ENCODE measurements at places on chromosomes 1 and 21.
A peak's percentile ranks its signal among the peaks of the same experiment; 100 is the strongest.

DNA sequence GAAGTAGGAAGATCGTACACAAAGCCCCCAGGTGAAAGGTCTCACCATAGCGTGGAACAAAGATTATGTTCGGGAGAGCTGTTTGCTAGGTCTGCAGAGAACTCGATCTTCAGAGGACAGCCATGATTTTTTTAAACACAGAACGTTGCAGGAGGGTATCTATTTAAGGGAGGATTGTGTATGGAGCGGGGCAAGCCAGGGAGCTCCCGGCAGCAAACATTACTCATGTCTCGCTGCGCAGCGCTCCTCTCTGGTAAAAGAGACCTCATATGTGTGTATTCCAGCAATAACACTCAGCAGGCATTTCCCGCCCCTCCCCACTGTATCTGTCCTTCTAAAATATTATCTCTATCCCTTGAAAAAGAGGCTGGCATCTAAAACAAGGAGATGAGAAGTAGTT lies 2.7 kb downstream of the GLIS1 start:
- H3K4me1 ChIP-seq, result peaks cover 11% of the 10 kb centered on the region
- peaks cover 51% of the 10 kb centered on the region for H3K27me3 ChIP-seq
- H3K4me3 ChIP-seq, result no peak overlapping the region
- H3K36me3 ChIP-seq, result no peaks in the 10 kb centered on the region
- no peak for DNase-seq

DNA sequence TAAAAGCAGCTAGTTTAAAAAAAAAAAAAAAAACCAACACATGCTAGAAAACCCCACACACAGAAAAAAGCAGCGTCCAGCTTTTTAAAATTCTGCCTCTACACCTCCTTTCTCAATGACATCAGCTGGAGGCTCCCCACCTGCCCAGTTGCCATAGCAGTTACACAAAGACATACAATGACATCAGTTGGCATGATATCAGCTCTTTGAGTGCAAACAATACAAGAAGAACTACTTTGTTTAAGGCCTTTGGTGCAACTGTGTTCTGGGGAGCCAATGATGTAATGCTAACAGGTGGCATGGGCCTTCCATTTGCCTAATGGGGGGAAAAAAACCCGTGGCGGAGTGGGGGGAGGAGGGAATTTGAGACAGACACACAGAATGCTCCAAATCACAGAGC lies 32.9 kb downstream of the DUSP10 start:
- peaks cover 74% of the 10 kb centered on the region for H3K36me3 ChIP-seq
- H3K27ac ChIP-seq, result peak overlapping the region; percentile 67
- H3K4me3 ChIP-seq, result no peak overlapping the region
- DNase-seq, result no peak
- H3K27me3 ChIP-seq, result no peaks in the 10 kb centered on the region

GRCh38 chr1:17690906-17691634 lies 64.1 kb upstream of the ACTL8 start:
- H3K27ac ChIP-seq, result no peak overlapping the region
- H3K4me1 ChIP-seq, result no peaks in the 10 kb centered on the region
- no peaks in the 10 kb centered on the region for H3K36me3 ChIP-seq
- H3K4me3 ChIP-seq, result no peak overlapping the region
- DNase-seq, result no peak

GRCh38 chr1:109929170-109929569 lies 18.5 kb downstream of the CSF1 start:
- peaks cover 10% of the 10 kb centered on the region for H3K4me1 ChIP-seq
- H3K27ac ChIP-seq, result no peak overlapping the region
- no peak overlapping the region for H3K4me3 ChIP-seq
- no peak for DNase-seq
- H3K36me3 ChIP-seq, result no peaks in the 10 kb centered on the region
- no peaks in the 10 kb centered on the region for H3K27me3 ChIP-seq

GRCh38 chr1:166165661-166166328 lies 1.0 kb downstream of the FAM78B start:
- DNase-seq, result peak; percentile 72
- H3K36me3 ChIP-seq, result no peaks in the 10 kb centered on the region
- peaks cover 51% of the 10 kb centered on the region for H3K27me3 ChIP-seq
- no peaks in the 10 kb centered on the region for H3K4me1 ChIP-seq
- no peak overlapping the region for H3K27ac ChIP-seq
- peak overlapping the region; percentile 75 for H3K4me3 ChIP-seq

DNA sequence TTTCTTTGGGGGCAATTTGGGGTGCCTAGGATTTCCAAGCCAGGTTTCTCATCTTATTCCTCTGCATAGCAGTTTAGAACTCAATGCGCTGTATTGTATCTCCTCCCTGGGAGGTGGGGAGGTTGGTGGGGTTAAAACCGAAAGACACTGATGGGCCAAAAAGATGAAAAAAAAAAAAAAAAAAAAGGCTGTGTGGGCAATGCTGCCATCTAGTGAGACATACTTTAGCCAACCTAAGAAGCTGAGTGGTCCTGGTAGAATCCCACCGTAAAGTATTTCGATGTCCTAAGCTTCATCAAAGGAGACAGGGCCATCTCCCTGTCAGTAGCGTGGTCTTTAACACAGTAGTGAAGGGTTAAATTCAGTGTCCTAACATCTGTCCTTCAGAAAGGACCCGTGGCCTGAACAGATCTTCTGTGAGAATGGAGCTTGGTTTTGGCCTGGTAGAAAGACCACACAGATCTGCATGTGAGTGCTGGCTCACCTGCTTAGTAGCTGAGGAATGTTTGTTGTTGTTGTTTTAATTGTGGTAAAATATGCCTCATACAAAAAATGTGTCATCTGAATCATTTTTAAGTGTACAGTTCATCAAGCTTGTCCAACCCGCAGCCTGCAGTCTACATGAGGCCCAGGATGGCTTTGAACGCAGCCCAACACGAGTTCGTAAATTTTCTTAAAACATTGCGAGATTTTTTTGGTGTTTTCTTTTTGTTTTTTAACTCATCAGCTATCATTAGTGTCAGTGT lies 226.2 kb downstream of the KIF26B start:
- H3K27me3 ChIP-seq, result no peaks in the 10 kb centered on the region
- H3K27ac ChIP-seq, result no peak overlapping the region
- H3K4me3 ChIP-seq, result no peak overlapping the region
- DNase-seq, result peak; percentile 57
- H3K36me3 ChIP-seq, result peaks cover 3% of the 10 kb centered on the region

- H3K36me3 ChIP-seq, result no peaks in the 10 kb centered on the region
- peaks cover 20% of the 10 kb centered on the region for H3K4me1 ChIP-seq
- no peak for DNase-seq
- no peak overlapping the region for H3K27ac ChIP-seq
These were observed 351.4 kb downstream of the NUF2 start for GRCh38 chr1:163672976-163673758.

DNA sequence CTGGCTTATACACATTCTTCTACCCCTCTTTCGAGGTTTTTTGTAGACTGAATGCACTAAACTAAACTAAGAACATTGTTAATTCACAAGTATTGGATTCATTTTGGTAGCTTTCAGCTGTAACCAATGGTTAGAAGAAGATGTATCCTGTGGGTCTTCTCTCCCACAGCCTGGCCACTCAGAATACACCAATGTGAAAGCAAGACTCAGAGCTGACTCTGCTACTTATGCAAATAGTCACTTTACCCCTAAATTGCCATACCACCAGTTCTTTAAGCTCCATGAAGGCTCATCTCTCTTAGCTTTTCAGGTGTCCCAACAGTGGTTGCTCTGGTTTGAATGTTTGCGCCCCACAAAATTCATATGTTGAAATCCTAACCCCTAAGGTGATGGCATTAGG lies 60.1 kb downstream of the RGS13 start:
- peaks cover 7% of the 10 kb centered on the region for H3K4me1 ChIP-seq
- no peaks in the 10 kb centered on the region for H3K36me3 ChIP-seq
- H3K27me3 ChIP-seq, result no peaks in the 10 kb centered on the region
- DNase-seq, result no peak

DNA sequence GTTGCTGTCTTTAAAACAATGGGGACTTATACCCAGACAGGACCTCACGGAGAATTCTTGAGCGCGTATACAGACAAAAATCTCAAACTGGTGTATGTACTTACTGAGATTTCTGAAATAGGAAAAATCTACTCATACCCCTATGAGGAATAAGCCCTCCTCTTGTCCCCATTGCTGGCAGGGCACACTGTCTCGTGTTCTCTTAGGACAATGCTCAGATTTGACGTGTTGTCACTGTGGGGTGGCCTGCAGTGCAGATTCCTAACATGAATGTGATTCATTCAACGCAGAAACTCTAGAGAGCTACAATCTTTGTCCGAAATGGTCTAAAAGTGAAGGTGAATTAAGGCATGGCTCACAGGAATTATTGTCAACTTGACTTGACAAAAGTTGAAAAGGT lies 31.1 kb upstream of the PDE9A start:
- peak overlapping the region; percentile 64 for H3K27ac ChIP-seq
- H3K4me1 ChIP-seq, result peaks cover 4% of the 10 kb centered on the region
- no peak overlapping the region for H3K4me3 ChIP-seq
- no peaks in the 10 kb centered on the region for H3K36me3 ChIP-seq
- no peak for DNase-seq
- peaks cover 9% of the 10 kb centered on the region for H3K27me3 ChIP-seq

GRCh38 chr1:119341372-119341947 lies 27.1 kb upstream of the HAO2 start:
- no peak for DNase-seq
- no peak overlapping the region for H3K4me3 ChIP-seq
- H3K27ac ChIP-seq, result no peak overlapping the region

DNA sequence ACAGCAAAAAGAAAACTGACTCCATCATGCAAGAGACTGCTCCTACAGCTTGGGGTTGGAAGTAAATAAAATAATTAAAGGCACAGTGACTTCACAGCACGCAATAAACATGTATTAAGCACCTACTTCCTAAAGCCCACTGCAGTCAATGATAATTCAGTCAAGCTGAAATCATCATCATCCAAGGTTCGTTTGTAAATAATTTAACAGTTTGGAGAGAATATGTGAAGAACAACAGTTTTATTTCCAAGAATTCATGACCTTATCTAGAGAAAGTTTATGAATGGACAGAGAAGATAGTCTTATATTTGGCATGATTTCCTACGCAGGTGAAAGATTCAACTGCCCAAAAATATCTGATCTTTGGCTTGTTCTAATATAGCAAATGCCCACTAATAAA lies 86.8 kb downstream of the SMYD3 start:
- no peak for DNase-seq

DNA sequence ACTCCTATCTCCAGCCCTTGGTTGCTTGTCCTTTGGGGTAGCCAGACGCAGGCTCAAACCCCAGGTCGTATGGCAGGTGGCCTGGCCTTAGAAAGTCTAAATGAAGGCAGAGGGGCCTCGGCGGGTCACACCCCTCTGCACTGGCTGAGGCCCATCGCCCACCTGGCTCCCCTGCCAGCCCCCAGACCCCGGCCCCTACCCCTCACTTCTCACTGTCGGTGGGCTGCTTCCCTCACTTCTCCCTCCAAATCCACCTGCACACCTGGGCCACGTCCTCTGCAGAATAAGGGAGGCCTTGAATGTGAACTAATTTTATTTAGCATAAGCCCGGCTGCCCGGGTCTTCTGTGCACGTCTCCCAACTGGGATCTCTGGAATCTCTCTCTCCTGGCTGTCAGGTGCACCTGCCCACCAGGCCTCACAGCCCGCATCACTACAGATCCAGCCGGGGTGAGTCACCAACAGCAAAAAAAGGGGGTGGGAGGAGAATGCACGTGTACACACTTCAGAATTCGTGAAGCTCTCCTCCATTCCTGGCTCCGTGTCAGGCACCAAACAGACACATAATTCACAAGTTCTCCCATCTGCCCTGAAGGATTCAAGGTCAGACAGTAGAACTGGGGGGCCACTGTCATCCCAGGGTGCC lies 107.5 kb upstream of the SIM2 start:
- no peak overlapping the region for H3K27ac ChIP-seq
- no peaks in the 10 kb centered on the region for H3K36me3 ChIP-seq
- H3K27me3 ChIP-seq, result peaks cover 6% of the 10 kb centered on the region
- DNase-seq, result no peak
- H3K4me3 ChIP-seq, result no peak overlapping the region

GRCh38 chr1:155226910-155227260 lies 18.4 kb downstream of the MTX1 start:
- H3K27ac ChIP-seq, result peak overlapping the region; percentile 90
- H3K4me3 ChIP-seq, result peak overlapping the region; percentile 95
- H3K36me3 ChIP-seq, result no peaks in the 10 kb centered on the region
- no peaks in the 10 kb centered on the region for H3K27me3 ChIP-seq

- peak overlapping the region; percentile 8 for H3K4me3 ChIP-seq
- no peaks in the 10 kb centered on the region for H3K27me3 ChIP-seq
- peak overlapping the region; percentile 64 for H3K27ac ChIP-seq
- H3K4me1 ChIP-seq, result no peaks in the 10 kb centered on the region
These were observed 15.8 kb downstream of the THRAP3 start for GRCh38 chr1:36239941-36240637.

GRCh38 chr1:159338018-159338417 lies 35.9 kb downstream of the FCER1A start:
- H3K36me3 ChIP-seq, result no peaks in the 10 kb centered on the region
- peak overlapping the region; percentile 25 for H3K4me3 ChIP-seq
- H3K27me3 ChIP-seq, result no peaks in the 10 kb centered on the region
- peaks cover 6% of the 10 kb centered on the region for H3K4me1 ChIP-seq
- DNase-seq, result peak; percentile 53

- H3K4me3 ChIP-seq, result no peak overlapping the region
- H3K27ac ChIP-seq, result no peak overlapping the region
- no peaks in the 10 kb centered on the region for H3K36me3 ChIP-seq
- no peak for DNase-seq
These were observed 8.9 kb upstream of the ZNF326 start for GRCh38 chr1:89986020-89986419.

GRCh38 chr1:111597426-111597825 lies 22.2 kb upstream of the RAP1A start:
- H3K27ac ChIP-seq, result no peak overlapping the region
- no peak overlapping the region for H3K4me3 ChIP-seq
- H3K4me1 ChIP-seq, result no peaks in the 10 kb centered on the region
- no peaks in the 10 kb centered on the region for H3K36me3 ChIP-seq
- no peaks in the 10 kb centered on the region for H3K27me3 ChIP-seq
- no peak for DNase-seq

GRCh38 chr1:50779801-50780200 lies 180.3 kb downstream of the FAF1 start:
- H3K27ac ChIP-seq, result no peak overlapping the region
- H3K4me1 ChIP-seq, result no peaks in the 10 kb centered on the region
- H3K4me3 ChIP-seq, result no peak overlapping the region
- no peaks in the 10 kb centered on the region for H3K27me3 ChIP-seq
- H3K36me3 ChIP-seq, result peaks cover 5% of the 10 kb centered on the region

DNA sequence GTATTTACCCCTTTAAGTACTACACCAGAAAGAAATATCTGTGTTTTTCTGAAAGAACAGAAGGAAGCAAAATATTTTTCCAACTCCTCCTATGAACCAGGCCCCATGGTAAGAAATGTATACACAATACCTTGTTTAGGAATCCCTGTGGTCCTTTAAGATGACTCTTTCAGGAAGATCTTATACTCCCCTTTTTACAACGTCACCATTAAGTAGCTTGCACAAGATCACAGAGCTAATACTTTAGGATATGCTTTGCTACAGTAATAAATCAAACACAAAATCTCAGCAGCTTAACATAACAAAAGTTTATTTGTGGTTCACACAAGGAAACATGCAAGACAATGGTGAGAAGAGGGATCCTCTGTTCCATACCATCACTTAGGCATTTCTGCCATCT lies 8.8 kb upstream of the LAMB3 start:
- peaks cover 7% of the 10 kb centered on the region for H3K4me1 ChIP-seq
- no peak overlapping the region for H3K27ac ChIP-seq
- peaks cover 6% of the 10 kb centered on the region for H3K27me3 ChIP-seq
- no peak overlapping the region for H3K4me3 ChIP-seq
- no peaks in the 10 kb centered on the region for H3K36me3 ChIP-seq

Data from endodermal cell (in vitro differentiated cells).